Activated CD8-positive, alpha-beta memory T cell treated with anti-CD3 and anti-CD28 coated beads, Interleukin-2, amount 50 U/mL, for 48 hours (primary cell): ENCODE measurements at places on chromosomes 3 and 15.

GRCh38 chr15:99291643-99292042, 40.4 kb downstream of the LRRC28 start:
- DNase-seq: no peak

DNA sequence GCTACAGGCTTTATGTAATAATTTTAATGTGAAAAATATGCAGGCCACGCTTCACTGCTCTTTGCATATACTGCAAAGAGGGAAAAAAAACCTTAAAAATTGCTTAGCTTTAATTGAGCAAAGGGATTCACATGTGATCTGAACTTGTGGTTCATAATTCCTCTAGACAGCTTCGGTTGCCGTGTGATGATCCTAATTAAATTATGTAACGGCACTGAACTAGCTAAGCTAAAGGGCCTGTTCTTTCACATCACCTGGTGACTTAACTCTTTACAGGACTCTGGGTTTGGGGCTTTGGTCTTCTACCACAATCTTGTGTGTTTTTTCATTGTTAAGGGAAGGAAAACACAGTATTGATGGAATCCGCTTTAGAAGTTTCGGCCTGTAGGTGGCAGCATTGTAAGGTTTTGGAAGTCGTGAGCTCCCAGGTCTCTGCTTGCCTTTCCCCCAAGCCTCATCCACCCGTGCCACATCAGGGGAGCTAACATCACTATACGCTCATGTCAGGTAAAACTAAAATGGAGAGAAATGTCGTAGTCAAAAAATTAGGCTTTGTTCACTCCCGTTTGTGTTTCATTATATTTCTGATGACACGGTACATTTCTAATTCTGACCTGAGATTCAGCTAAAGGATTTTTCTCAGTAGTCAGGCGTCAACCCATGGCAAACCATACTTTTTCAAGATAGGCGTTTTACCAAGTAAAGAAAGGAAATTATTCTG, 205.6 kb upstream of the DPH6 start:
- peak; percentile 72 for DNase-seq

DNA sequence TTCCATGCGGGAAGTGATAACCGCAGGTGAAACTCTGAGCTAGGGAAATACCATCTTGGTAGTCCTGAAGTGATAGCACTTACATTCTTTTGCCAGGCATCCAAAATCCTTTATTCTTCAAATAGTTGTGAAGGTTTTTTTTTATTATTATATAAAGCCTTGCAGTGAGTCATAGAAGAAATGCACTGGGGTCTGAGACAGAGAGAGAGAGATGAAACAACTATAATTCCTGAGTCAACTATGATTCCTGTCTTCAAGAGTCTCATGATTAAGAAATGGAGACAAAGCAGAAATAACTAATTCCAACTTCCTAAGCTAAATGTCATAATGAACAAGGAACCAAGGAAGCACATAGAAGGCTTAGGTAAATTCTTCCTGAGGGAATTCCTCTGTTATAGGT, 495.6 kb downstream of the LPP start:
- DNase-seq: no peak

- no peak for DNase-seq
Measured at GRCh38 chr15:65900488-65900887, 31.2 kb downstream of the RAB11A start.

DNA sequence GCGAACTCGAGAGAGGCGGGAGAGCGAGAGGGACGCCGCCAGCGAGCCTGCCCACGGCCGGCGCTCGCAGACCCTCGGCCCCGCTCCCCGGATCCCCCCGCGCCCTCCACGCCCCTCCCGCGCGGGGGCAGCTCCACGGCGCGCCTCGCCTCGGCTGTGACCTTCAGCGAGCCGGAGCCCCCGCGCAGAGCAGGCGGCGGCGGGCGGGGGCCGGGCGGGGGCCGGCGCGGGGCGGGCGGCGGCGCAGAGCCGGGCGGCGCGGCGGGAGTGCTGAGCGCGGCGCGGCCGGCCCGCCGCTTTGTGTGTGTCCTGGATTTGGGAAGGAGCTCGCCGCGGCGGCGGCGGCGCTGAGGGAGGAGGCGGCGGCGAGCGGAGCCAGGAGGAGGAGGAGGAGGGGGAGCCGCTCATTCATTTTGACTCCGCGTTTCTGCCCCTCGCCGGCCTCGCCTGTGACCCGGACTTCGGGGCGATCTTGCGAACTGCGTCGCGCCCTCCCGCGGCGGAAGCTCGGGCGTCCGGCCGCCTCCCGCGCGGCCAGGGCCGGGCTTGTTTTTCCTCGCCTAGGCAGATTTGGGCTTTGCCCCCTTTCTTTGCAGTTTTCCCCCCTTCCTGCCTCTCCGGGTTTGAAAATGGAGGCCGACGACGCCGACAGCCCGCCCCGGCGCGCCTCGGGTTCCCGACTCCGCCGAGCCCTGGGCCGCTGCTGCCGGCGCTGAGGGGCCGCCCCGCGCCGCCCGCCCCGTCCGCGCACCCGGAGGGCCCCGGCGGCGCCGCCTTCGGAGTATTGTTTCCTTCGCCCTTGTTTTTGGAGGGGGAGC, 524 bp downstream of the IGF1R start:
- peak; percentile 75 for DNase-seq

GRCh38 chr15:89085289-89085926, 2.8 kb upstream of the ABHD2 start:
- no peak for DNase-seq

GRCh38 chr15:87129916-87130315, 1050.2 kb downstream of the AGBL1 start:
- no peak for DNase-seq

DNA sequence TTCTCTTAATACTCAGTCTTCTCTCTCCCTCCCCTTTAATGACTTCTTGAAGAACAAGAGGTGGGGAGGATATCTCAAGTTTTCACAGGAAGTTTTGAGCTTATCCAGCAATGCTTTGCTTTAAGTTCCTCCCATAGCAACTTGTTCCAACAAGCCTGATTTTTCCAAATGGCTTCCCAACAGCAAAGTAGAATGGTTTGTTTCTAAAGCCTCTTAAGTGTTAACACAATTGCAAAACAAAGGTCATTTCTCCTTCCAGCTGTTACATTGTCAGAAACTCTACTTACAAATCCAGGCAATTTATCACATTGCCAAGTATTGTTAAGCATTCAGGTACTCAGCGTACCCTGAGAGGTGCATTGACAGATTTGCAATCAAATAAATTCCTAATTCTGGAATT, 6.8 kb upstream of the ZNF770 start:
- DNase-seq: no peak

DNA sequence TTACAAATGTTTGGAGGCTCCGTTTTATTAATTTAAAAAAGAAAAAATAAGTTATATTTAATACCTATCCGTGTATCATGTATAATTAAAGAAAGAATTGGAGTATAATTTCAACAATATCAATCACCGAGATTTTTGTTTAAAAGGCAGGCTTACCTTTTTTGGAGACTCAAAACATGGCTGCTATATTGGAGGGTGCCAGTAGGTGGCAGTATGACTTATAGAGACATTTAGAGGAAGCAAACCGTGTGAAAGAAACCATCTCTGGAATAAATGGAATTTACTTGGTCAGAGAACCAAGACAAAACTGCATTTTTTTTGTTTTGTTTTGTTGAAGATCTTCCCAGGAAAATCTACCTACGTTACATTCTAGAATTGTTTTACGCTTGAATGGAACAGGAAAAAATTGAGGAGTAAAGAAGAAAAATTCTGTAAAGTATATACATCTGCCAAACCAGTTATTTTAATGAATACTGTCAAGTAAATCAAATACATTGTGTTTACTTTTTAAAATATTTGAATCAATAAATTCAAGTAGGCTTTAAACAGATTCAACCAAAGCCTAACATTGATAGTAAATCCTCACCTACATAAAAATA, 802.6 kb upstream of the ALCAM start:
- peak; percentile 76 for DNase-seq

DNA sequence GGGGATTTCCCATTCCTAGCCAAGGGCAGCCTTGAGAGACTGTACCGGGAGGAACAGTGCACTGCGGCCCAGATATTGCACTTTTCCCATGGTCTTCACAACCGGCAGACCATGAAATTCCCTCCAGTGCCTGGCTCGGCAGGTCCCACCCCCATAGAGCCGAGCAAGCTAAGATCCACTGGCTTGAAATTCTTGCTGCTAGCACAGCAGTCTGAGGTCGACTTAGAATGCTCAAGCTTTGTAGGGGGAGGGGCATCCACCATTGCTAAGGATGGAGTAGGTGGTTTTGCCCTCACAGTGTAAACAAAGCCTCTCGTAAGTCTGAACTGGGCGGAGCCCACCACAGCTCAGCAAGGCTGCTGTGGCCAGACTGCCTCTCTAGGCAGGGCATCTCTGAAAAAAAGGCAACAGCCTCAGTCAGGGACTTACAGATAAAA, 156.3 kb downstream of the FRMD5 start:
- DNase-seq: no peak

- DNase-seq: no peak
Measured at GRCh38 chr3:146504498-146505197, 35.3 kb upstream of the PLSCR2 start.

GRCh38 chr3:139127101-139127500, 82.4 kb upstream of the PRR23C start:
- no peak for DNase-seq

- DNase-seq: no peak
Measured at GRCh38 chr3:52829906-52830463, 487 bp downstream of the ITIH4 start.

- no peak for DNase-seq
Measured at GRCh38 chr3:59142556-59142955, 92.7 kb upstream of the CFAP20DC start.

- no peak for DNase-seq
Measured at GRCh38 chr3:128155616-128156360, 2.5 kb downstream of the EEFSEC start.

DNA sequence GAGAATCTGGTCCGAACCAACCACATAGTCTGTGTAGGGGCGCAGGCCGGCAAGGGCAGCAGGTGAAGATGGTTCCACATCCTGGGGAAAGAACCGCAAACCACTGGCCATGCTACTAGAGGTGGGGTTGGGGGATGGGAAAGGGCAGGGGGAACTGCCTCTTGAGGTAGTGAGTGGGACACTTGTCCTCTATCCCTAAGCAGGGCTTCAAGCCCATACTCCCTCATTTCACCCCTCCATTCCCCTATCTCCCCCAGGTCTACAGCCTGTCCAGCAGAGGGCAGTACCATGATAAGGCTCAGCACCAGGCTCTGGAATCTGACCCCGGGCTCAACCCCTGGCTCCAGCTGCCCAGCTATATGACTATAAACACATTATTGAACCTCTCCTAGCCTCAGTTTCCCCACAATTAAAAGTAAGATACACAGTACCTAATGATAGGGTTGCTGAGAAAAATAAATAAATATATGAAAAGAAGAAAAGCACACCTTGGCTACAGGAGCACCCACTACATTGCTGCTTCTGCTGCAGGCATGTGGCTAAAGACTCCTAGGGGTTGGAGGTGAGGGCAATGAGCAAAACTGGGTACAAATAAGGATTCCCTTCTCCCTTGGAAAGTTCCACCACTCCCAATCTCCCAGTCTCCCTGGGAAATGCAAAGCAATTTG, 6.3 kb downstream of the GORASP1 start:
- DNase-seq: peak; percentile 65

DNA sequence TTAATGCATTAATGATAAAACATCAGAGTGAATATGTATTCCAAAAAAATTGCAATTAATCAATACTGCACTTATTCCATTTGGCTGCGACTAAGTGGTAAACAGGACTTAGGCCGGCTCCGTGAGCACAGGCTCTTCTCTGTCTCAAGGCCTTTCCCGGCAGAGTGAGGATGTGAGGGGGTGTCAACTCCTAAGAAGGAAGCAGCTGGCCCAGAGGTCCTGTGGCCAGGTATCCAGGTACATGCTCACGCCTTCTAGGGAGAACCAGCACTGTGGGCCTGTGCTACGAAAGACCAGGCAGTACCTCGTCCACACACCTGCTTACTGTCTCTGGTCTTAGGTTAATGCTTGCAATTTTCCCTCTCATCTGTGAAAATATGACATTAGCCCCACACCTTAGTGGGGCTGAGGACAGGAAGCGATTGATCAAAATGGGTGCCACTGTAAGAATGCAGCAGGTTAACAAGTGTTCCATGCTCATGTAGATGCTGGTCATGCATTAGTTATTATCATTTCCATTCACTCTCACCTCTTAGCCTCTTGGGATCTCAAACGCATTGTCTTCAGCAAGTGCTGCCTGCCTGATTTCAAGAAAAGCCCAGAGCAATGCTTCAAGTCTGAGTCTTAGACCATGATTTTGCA, 175.3 kb downstream of the ABHD5 start:
- DNase-seq: no peak

DNA sequence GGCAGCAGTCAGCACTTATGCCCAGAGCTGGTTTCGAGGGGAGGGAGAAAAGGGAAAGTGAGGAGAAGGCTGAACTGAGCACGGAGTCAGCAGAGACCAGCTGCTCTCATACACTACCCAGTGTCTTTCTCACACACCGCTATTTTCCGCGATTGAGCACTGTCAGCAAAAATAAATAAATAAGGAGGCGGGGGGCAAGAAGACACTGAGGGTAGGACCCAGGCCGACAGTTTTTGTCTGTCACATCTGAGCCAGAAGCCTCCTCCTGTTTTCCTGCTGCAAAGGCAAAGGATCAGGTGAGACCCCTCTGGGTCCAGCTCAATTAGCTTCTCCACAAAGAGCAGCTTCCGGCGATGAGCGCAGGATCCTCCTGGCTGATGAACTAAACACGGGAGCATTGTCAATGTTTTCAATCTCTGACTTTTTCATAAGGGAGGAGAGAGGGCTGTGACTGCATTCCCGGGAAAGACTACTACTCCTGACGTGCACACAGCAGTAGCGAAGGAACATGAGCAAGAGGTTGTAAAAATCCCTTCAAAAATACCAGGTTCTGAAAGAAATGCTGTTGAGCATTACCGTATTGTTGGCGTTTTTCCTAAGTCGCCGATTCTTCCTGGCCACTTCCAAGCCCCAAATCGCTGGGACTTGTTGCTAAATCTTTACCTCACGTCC, 1.3 kb downstream of the FRMD5 start:
- DNase-seq: no peak

DNA sequence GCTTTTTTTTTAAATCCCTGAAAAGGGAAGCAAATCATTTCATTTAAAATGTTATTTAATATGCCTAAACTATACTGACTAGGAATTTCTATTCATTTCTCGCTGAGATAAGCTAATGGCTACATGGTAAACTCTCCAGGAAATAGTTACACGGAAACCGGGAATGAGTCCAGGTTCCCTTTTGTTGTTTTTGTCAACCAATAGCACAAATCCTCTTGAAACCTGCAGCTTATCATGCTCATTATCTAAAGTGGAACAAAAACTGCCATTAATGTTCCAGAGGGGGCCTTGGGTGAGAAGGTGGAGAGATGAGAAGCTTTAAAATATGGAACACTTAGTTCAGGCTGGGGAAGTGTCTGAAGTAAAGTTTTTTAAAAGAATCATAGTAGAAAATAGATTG, 113.5 kb upstream of the ALCAM start:
- DNase-seq: no peak

DNA sequence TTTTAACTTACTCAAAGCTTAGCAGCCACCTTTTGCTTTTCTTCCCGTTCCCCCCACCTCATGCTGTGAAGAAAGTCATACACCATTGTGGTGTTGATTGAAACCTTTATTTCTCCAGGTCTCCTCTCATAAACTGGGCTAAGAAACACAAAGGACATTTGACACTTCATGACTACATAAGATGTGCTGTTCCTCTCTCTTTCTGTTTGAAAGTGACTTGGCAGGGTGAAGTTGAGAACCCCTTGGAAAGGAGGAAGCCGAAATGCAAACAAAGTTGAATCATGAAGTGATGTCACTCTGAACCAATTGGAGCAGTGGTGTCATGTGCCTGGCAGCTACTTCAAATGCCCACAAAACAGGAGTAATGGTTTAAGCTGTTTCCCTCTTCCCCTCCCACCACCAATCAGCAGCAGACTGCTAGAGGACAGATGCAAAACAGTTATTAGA, 174.7 kb downstream of the IGF1R start:
- no peak for DNase-seq
